Right renal cortex interstitium (tissue), 3 donors: ENCODE measurements at places on chromosomes 3 and 15. TPM values are rescaled to one million over a fixed set of nuclear protein-coding genes. Genes with fewer than 3 reads are reported as not detected.

Gene RAB5A
- polyA plus RNA-seq: 84.6 TPM

Gene HMCES
- polyA plus RNA-seq: 61.5 TPM

Gene HERC2
- 47.2 TPM for polyA plus RNA-seq

Gene FBXL22
- polyA plus RNA-seq: 1.6 TPM

Gene NEK10
- polyA plus RNA-seq: 1.7 TPM

Gene LRRC34
- polyA plus RNA-seq: 13.3 TPM

Gene CPNE9
- 0.07 TPM for polyA plus RNA-seq

Gene ZDHHC23
- polyA plus RNA-seq: 10.8 TPM

Gene GPR62
- 0.49 TPM for polyA plus RNA-seq

Gene GNB4
- 29.0 TPM for polyA plus RNA-seq

Gene GALNT15
- polyA plus RNA-seq: 1.7 TPM

Gene RBP2
- 0.46 TPM for polyA plus RNA-seq

Gene SAMD7
- polyA plus RNA-seq: not detected

Gene RTP1
- polyA plus RNA-seq: not detected

Gene HYAL1
- polyA plus RNA-seq: 6.3 TPM

Gene LXN
- polyA plus RNA-seq: 34.4 TPM

Gene EPHA6
- polyA plus RNA-seq: 0.92 TPM

Gene MORC1
- 0.49 TPM for polyA plus RNA-seq

Gene TLR9
- polyA plus RNA-seq: 0.11 TPM

Gene ZBTB20
- 4.2 TPM for polyA plus RNA-seq

Gene KBTBD8
- polyA plus RNA-seq: 1.1 TPM

Gene PTH1R
- 185 TPM for polyA plus RNA-seq

Gene CCDC50
- 70.6 TPM for polyA plus RNA-seq

Gene SLC9C1
- polyA plus RNA-seq: 0.80 TPM

Gene IL12A
- polyA plus RNA-seq: 1.0 TPM
